ENCODE measurements at places on chromosomes 1 and 21.

DNA sequence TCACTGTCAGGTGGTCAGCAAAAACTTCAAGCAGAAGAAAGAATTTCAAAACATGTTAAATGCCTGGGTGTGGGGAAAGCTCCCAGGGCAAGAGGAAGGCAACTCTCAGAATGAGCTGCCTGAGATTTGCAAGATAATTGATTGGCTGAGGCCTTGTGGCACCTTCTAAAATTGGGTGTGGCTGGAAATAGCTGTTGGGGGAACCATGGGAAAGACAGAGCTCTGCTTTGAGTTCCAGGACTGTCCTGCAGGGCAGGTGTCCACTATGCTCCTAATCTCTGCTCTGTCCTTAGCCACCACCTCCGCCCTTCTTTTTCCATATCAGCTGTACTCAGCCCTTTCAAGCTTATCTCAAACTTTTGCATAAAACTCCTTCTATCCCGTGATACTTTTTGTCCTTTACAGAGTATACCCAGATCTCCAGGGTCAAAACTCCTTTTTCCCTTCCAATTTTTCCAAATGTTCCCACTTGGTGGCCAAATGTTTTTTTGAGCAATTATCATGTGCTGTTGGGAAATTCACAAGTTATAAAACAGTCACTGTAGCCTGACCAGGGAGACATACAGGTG, 23.8 kb upstream of the PPP2R5A start:
- DNase-seq, result no peak

- no peak for DNase-seq
Measured at GRCh38 chr1:30706528-30706927, 16.9 kb downstream of the MATN1 start.

DNA sequence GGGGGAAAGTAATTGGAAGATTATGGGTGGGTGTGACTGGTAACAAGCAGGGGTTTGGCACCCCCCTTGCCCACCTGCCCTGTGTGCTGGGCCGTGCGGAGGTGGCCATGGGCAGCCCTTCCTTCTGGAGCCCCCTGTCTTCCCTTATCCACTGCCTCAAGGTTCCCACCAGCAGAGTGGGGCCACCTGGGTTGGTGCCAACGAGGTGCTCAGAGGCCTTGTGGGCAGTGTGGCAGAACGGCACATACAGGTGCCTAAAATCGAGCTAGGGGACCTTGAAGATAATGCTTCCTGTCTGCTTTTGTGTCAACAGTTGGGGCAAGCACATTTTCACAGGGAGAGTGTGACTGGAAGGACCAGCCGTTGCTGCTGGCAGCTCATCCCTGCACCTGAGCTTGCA, 161.8 kb downstream of the PCBP3 start:
- no peak for DNase-seq

GRCh38 chr1:43258370-43258769, 11.4 kb upstream of the TMEM125 start:
- DNase-seq, result no peak

GRCh38 chr1:73756817-73757216, 441.2 kb downstream of the LRRIQ3 start:
- no peak for DNase-seq

- no peak for DNase-seq
Measured at GRCh38 chr21:44822484-44823178, 4.8 kb upstream of the SUMO3 start.

GRCh38 chr1:208885060-208885459, 640.9 kb upstream of the PLXNA2 start:
- no peak for DNase-seq

GRCh38 chr1:217333939-217334338, 297.0 kb downstream of the GPATCH2 start:
- DNase-seq, result no peak

GRCh38 chr21:45002381-45003204, 62.8 kb downstream of the SLX9 start:
- no peak for DNase-seq

GRCh38 chr21:45087022-45087823, 12.8 kb downstream of the ADARB1 start:
- peak; percentile 39 for DNase-seq

DNA sequence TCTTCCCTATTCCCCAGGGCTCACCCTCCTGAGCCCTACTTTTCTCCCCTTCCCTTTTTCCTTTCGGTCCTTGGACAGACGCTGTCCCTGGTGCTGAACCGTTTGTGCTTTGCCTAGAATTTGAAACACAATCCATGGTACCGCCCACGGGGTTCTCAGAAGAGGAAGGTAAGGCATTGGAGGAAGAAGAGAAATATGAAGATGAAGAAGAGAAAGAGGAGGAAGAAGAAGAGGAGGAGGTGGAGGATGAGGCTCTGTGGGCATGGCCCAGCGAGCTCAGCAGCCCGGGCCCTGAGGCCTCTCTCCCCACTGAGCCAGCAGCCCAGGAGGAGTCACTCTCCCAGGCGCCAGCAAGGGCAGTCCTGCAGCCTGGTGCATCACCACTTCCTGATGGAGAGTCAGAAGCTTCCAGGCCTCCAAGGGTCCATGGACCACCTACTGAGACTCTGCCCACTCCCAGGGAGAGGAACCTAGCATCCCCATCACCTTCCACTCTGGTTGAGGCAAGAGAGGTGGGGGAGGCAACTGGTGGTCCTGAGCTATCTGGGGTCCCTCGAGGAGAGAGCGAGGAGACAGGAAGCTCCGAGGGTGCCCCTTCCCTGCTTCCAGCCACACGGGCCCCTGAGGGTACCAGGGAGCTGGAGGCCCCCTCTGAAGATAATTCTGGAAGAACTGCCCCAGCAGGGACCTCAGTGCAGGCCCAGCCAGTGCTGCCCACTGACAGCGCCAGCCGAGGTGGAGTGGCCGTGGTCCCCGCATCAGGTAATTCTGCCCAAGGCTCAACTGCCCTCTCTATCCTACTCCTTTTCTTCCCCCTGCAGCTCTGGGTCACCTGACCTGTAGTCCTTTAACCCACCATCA, 10.4 kb downstream of the BCAN start:
- no peak for DNase-seq

DNA sequence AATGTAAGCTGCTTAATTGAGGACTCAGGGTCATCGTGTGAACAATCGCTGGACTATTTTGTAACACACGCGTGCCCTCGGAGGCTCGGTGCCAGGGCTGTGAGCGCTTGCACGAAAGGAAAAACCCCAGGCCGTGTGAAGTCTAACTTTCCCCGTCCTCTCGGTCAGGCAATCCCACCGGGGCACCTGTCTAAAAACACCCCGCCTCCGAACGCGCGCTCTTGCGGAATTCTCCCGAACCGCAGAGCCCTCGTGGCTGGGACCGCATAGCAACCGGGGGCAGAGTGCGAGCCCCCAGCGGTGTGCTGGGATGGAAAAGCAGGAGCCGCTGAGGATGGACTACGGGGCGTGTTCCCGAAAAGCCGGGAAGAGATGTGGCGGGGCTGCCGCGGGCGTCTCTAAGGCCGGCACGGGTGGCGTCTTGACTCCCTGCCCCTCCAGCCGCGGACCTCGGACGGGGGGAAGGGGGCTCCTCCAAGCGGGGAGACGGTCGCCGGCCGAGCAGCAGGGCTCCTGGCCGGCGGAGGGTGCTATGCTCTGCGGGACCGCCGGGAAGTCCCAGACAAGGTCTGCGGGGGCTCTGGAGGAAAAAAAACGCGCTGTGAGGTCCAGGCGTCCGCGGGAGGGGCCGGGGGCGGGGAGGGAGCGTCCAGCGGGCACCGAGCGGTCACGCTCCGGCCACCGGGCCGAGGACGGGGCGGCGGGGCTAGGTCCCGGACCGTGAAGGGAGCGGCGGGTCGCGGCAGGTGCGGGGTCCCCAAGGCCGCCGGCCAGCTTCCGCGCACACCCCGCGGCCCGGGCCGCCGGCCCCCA, 936 bp downstream of the ZBTB21 start:
- peak; percentile 53 for DNase-seq

DNA sequence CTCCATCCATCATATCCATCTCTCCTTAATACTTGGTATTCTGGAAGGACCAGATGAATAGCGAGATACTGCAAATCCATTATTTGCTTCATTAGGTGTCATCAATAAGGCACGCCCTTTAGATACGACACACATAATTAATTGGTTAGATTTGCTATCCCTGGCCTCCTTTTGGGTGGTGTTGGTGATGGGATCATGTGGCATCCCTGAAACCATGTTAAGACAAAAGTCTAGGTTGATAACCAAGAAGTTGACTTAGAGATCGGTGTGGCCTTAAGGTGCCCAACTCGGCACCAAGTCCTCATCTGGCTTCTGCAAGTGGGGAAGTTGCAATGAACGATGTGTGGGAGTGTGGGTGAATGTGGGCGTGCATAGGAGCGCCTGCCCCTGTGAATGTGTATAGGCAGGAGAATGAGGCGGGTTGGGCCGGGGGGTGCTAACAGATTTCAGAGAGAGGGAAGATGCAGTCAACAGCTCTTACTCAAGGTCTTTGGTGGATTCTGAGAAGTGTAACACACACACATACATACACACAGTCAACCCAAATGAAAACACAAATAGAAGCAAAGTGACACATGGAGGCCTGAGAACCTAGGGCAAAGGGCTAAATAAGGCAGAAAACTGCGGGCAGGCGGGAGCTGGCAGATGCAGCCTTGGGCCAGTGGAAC, 415.7 kb upstream of the ESRRG start:
- no peak for DNase-seq

GRCh38 chr1:46218443-46218842, 15.3 kb downstream of the LURAP1 start:
- no peak for DNase-seq

DNA sequence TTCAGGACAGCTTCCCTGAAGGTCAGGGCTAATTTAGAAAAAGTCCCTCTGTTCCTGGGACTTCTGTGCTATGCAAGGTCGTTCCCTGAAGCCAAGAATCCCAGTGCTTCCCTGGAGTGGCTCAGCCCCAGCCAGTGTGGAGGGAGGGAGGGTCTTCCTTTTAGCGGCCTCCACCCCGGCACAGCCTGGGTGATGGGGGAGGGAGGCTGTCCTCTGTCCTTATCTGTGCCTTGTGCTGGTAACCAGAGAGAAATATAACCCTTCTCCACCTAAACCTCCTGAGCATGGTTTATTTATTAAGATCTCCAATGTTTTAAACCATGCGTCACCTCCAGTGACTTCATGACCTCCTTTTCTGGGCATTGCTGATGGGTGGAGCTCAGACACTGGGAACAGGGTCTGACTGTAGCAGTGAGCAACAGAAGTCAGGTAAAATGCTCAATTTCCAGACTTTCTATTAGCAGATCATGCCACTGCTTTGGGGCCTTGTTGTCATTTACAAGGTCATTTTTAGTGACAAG, 157.1 kb downstream of the DSCAM start:
- DNase-seq, result no peak

DNA sequence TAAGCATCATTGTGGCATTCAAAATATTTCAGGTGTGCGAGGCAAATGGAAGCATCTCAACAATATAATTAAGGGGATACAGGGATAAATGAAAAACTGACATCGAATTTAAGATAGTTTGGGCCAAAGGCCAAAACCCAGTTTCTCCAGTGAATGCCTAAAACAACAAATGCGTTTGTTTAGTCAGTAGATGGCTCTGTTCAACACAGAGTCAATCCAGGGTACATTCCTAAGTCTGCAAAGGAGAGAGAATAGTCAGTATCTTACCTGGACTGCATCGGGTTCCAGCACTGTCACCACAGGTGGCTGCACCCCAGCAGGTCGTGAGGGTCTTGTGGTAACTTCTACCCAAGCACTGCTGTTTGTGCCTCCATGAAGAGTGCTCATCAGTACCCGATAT, 321.1 kb downstream of the KCTD3 start:
- no peak for DNase-seq
